ENCODE measurements at places on chromosomes 3 and 15.

GRCh38 chr15:59268852-59269407, 62.3 kb downstream of the LDHAL6B start:
- DNase-seq = no peak

DNA sequence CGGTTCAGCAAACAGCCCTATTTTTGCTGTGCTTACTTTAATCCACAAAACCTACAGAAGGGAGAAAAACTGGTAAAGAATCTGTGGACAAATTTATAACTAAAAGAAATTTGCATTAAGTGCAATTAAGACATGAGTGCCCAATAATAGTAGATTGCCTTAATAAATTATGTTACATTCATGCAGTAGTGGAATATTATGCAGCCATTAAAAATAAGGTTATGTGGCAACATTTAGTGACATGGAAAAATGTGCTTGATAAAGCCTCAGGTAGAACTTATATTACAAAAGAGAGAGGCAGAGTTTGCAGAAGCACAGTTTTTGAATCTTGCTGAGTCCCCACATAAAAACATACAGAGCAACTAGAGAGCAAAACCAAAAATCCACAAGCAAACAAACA, 253.0 kb downstream of the FOXP1 start:
- DNase-seq = no peak

GRCh38 chr3:131223373-131224289, 157.9 kb upstream of the NUDT16 start:
- DNase-seq = no peak

DNA sequence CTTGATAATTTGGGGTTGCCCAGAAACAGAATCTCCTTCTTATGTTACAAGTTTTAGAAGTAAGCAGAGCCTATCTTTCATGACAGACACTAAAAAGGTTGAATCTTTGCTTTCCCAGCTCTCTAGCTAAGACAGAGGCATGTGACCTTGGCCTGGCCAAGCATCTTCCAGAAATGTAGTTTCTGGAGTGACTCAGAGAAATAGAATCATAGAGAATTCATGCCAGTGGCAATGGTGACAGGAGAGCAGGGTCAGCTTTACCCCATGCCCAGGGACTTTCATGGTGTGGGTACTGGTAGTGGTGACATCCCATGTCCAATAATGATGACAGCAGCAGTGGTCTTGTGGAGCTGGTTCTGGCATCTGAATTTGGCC, 4.0 kb upstream of the PARP6 start:
- DNase-seq = no peak

GRCh38 chr3:72287956-72288355, 503.0 kb upstream of the PROK2 start:
- no peak for DNase-seq

GRCh38 chr3:139122221-139122581, 77.5 kb upstream of the PRR23C start:
- no peak for DNase-seq

DNA sequence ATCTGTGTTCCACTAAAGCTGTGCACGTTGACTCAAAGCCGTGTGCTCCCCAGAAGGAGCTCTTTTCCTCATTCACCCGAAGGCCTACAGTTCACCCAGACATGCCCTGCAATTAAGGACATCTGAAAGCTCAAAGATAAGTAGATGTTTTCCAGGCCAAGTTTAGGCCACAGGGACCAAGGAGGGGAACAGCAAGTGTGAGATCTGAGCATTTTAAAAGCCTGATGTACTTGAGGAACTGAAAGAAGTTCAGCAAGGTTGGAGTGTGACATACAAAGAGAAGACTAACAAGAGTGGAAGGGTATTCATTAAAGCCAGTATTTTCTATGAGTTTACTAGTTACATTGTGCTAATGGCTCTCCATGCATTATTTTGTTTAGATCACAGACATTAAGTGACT, 68.0 kb downstream of the CASR start:
- no peak for DNase-seq

- DNase-seq = no peak
Measured at GRCh38 chr15:54567408-54568035, 589.3 kb downstream of the UNC13C start.

DNA sequence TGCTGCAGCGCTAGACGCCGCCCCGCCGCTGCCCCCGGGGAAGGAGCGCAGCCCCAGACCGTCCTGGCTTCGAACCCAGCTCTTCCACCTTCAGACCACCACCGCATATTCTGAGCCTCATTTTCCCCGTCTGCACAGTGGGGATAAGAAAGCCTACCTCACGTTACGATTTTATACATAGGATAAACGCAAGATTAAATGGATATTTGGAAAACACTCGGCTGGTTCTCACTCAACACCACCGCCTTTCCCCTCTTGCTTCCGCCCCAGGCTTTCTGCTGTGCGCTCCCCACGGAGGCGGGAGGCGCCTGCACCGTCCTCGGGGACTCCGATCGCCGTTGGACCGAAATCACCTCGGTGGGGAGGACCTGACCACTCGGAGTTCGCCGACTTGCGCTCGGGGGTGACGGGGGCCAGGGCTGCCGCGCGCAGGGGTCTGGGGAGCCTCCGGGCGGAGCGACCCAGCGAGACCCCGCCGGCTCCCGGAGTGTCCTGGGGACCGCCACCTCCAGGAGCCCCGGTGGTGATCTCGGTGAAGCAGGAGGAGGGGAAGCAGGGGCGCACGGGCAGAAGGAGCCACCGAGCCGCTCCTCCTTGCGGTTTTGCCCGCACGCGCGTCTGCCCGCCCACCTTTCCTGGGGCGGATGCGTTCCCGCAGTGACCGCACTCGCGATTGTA, 4.0 kb downstream of the FBXL22 start:
- peak; percentile 60 for DNase-seq

GRCh38 chr3:45623846-45624245, 29.3 kb downstream of the LIMD1 start:
- DNase-seq = no peak

- no peak for DNase-seq
Measured at GRCh38 chr3:31295150-31295765, 237.5 kb upstream of the STT3B start.

DNA sequence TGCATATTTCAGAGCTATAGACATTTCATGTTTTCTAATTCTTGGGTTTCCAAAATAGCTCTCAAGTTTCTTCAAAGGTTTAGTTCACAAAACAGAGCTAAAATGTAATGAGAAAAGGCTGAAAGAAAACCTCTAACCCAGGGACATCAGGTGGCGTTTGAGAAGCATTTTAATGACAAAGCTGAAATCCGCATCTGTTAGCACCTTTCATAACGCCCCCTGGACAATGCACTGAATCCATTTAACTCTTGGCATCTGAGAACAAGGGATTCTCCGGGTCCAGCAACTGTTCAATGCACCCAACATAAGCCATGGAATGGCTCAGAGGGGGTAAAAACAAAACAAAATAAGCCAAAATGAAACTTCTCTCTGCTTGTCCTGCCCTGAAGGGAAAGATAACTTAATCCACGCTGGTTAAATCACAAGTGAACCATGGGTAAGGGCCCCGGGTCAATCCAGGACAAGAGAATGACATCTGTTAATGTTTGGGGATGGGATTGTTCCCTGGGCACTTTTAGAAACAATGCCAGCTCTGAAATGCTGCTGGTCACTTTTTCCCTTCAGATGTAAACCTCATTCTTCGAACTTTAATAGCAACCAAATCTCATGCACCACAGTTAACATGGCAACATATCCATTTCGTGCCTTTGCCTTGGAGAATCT, 466.2 kb upstream of the ADAMTS9 start:
- no peak for DNase-seq

DNA sequence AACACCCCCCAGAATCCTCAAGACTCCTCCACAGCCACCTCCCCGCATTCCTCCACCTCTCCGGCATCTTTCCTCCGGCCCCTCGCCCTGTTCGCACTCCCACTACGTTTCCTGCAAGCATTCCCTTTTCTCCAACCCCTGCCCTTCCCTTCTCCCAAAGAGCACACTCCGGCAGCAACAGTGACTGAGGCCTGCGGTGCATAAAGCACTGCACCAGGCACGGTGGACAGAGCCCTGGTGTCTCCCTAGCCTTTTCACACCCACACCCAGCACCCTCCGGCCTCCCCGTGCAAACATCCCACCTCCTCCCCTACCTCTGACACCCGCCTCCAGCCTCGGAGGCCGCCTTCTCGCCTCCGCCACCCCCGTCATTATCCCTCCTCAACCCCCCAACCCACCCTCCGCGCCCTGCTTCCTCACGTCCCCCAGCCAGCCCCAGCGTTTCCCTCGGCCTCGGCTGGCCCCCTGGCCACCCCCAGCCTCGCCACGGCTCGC, 577 bp downstream of the ZNF148 start:
- DNase-seq = peak; percentile 45

DNA sequence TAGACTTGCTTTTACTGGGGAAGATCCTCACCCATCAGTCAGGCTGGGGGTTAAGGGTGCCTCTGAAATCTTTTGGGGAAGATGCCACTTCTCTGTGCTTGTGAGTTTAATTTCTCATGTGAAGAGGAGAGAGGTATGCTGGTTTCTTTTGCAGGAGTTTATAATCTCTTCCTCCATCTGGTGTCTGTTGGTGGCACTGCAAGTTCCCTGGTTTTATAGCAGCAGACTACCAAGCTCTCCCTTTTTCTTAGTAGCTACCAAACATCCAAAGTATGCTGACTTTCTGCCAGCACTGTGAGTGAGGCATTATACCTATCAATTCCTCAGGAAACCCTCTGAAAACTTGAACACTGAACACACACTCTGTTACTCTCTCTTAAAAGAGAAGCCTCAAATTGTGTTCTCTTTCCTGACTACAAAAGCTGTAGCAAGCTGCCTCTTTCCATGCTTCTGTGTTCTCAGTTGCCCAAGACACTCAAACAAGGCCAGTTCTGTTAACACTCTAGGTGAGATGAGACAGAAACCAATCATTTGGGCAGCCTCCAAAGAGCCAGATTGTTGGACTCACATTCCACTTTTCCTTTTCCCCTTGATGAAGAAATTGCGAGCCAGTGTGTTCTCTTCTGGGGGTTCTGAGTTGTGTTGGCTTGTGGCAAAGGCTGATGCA, 299.5 kb downstream of the GAP43 start:
- DNase-seq = no peak

GRCh38 chr15:65910341-65910740, 41.0 kb downstream of the RAB11A start:
- no peak for DNase-seq

DNA sequence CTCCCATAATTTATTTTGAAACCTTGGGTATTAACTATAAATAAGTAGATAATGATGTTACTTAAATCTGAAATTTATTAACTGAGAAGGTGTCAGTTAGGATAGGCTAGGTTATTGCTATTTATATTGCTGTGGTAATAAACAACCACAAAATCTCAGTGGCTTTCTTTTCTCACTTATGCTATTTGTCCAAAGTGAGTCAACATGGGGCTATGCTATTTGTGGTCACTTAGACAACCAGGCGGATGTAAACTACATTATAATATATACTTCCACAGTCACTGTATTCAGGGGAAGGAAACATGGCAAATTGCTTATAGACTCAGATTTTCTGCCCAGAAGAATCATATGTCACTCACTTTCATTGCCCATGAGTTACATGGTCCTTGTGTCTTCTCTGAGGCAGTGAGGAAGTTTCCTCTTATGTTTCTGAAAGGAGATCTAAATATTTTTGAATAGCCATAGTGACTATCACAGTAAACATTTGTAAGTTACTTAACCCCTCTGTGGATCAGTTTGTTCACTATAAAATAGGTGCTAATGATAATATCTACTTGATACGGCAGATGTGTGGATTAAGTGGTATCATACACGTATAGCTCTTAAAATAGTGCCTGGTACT, 19.8 kb downstream of the HMG20A start:
- DNase-seq = no peak

DNA sequence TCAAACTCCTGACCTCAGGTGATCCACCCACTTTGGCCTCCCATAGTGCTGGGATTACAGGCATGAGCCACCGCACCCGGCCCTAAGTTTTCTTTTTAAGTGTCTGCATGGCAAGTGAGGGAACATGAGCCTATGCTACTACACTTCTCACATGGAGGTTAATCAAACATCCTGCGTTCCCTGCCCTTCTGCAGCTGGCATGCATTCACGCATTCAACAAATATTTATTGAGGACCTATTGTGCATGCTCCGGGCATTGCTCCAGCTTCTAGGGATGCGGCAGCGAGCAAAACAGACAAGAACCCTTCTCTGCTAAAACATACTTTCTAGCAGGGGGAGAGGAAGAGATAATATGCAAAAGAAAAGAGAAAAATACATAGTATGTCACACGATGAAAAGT, 42.6 kb upstream of the ACKR4 start:
- no peak for DNase-seq

Data from activated naive CD4-positive, alpha-beta T cell treated with anti-CD3 and anti-CD28 coated beads, Interleukin-2, amount 50 U/mL, for 16 hours (primary cell).